Astrocyte of the cerebellum (primary cell): ENCODE measurements at places on chromosomes 16 and 17.
A peak's percentile ranks its signal among the peaks of the same experiment; 100 is the strongest.

DNA sequence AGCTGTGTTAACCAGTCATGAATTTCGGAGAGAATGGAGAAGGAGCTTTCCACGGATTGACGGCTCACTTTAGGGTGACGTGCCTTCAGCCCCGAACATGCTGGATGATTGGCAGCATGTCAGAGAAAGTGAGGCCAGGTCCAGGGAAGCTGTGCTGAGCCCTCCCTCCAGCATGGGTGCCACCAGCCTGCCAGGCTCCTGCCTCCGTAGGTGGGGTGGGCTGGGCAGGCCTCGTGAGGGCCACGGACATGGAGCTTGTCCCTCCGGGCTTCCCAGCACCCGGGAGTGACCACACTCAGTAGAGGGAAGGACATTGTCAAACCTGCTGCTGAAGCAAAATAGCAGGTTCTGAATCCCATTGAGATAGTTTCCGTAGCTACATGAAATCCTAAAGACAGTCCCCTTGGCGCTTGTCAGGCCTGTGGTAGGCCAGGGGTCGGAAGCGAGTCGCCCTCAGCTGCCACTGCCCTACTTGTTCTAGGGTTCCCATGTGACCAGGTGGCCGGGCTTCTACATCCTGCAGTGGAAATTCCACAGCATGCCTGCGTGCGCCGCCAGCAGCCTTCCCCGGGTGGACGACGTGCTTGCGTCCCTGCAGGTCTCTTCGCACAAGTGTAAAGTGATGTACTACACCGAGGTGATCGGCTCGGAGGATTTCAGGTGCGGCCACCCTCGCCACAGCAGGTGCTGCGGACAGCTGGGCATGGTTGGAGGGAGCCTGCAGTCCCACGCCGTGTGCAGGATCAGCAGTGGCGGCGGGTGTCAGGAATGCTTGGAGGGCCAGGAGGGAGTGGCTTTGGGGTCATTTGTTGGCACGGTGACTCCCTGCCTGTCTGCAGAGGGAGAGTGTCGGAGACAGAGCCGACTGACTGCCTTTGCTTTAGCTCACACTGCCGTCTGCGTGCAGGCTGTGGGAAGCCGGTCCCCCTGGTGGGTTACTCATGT is 72.3 kb downstream of the SEC14L1 start:
- no peak for DNase-seq

GRCh38 chr17:76250141-76250540 is 9.8 kb upstream of the RNF157 start:
- no peak for DNase-seq

GRCh38 chr16:22397464-22397863 is 23.0 kb upstream of the CDR2 start:
- peak; percentile 95 for DNase-seq

DNA sequence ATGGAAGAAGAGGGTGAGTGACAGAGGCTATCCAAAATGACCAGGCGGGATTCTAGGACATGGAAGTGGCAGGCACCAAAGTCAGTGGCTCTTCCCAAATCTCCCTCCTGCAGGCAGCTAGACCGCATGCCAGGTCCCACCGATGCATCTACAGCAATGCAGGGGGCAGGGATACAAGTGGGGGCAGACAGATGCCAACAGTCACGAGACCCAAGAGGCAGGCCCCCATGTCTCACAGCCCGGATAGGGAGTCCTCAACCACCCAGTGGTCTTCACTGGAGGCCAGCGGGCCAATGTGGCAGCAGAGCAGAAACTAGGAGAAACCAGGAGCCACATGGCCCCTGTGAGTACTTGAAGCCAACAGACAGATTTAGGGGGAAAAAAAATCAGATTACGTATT is 20.0 kb downstream of the NPLOC4 start:
- no peak for DNase-seq

- DNase-seq: no peak
These were observed 21.2 kb upstream of the MSI2 start for GRCh38 chr17:57235124-57235523.

- DNase-seq: peak; percentile 41
These were observed 7.6 kb downstream of the AIPL1 start for GRCh38 chr17:6427279-6427781.

DNA sequence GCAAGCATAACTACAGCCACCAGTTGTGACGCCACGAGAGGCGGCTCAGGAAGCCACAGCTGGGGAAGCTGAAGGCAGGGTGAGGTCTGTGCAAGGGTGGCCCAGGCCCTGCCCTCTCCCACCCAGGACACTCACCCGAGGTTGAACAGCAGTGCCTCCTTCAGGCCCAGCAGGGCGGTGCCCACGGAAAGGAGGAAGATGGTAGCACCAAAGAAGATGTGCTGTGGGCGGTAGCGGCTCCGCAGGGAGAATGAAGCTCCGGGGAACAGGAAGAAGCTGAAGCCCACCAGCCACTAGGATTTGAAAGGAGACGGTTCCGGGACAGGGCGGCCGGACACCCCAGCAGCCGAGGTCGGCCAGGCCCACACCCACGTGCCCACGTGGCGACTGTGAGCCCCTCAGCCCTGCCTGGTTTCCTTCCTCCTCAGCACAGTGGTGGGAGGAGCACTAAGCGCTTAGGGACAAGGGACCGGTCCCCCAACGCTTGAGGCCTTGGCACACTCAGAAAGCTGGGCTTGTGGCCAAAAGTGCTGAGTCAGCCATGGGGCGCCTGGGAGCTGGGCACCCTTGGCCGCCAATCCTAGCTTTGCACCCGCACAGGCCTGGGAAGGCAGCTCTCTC is 11.0 kb downstream of the CYB561 start:
- no peak for DNase-seq

- DNase-seq: no peak
These were observed 79.3 kb downstream of the EMP2 start for GRCh38 chr16:10501016-10501607.

DNA sequence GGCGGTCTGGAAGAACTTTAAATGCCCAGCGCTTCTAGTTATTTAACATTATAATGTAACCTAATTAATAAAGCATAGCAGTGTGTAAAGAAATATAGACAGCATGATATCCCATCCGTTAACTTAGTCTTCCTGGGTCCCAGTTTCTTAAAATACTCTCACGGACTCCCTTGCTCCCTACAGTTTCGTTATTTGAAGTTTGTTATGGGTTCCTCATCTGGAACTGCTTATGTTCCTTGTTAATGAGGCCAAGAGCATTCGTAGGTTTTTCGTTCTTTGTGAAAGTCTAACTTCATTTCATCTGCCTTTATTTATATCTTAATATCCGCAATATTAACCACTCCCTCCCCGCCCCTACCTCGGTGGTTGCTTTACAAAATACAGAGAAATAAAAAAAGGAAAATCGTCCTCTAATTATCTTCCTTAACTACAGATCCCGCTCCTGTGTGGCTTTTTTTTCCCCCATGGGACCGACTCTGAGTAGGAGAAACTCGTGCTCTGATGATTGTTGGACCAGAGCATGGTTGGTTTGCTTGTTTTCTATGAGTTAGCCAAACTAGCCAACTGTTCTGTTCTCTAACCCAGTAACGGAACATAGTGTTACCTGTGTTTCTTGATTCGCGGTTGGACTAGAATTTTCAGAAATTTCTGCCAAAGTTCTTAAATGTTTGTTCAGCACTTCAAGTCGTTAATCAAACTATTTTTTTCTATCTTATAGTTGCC is 863 bp downstream of the ADPRM start:
- no peak for DNase-seq

DNA sequence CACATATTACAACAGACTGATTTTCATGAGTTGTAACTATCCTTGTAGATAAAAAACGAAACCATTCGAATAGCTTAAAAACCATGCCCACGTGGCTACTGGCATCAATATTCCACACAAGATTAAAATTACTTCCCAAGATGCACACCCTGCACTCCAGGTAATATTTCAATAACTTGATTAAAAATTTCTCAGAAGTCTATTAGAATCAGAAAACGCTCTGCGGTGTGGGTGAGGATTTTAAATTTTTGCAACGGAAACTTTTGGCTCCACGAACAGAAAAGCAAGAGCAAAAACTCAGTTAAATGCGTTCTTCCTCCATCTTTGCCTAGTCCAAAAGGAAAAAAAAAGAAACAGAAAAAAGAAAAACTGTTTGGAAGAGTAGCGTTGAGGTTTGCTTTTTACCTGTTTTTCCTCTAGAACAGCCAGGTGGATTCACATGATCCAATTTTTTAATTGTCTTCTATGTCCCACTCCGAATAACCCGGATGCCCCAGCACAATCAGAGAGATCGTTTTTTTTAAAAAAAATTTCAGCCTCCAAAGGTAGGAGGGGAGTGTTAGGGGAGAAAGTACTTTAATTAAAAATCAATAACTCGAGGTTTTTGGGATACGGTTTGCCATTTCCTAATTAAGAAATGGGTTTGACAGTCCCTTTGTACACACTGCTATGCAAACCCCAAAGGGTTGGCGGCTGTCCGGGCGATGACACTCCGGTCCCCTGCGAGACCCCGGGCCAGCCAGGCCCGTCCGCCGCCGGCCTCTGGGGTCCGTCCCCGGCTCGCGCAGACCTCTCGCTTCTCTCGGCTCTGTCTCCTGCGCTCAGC is 708 bp upstream of the NFAT5 start:
- DNase-seq: no peak

DNA sequence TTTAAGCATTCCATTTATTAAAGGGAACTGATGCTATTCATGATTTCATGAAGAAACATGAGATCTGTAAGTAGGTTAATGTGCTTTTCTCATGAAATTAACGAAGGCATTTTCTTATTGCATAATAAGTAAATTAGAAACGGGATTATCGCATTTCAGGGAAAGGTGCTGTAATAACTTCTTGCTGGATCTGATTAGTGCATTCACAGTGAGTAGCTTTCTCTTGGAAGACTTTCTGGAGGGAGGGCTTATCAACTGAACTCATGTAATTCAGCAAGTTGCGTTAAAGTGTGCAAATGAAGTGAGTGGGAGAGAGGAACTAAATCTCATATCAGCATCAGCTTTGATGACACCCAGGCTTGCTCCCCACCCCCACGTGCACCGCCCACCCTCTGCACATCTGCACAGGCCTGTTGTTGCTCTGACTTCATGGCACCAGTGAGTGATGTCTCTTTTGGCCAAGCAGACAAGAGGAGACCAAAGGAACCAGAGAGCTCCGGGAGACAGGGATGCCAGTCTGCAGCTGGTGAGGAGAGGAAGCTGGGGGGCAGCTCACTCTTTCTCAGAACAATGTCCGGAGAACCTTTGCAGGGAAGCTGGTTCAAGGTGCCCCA is 26.3 kb upstream of the GAS7 start:
- DNase-seq: no peak

GRCh38 chr16:64712026-64712425 is 409.8 kb downstream of the CDH11 start:
- peak; percentile 6 for DNase-seq

GRCh38 chr16:81018496-81018895 is 11.5 kb downstream of the CENPN start:
- DNase-seq: no peak

DNA sequence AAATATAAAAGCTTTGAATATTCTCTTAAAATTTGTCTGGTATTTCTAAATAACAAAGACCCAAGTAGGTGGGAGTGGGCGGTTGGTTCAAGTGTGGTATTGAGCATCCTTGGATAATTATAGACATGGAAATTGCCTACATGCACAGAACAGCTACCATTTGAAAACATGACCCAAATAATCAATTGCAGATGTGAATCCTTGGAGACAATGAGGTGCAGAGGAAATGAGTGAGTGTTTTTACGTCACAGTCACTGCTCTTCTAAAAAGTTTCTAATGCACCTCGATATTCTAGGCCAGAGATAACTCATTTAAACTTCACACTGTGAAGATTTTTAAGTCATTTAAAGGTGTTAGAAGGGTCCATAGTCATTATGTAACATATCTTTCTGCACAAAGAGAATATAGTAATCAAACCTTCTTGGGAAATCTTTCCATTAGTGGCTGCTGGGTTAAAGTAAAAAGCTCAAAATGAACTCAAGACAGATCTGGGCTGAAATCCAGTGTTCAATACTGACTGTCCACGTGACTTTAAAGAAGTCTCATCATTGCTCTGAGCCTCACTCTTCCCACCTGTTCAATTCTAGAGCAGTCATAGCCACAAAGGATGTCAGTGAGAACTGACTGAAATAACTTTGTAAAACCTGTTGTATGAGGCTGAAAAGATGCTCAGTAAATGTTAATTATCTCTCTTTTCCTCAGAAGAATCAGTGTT is 144.5 kb downstream of the CDH11 start:
- no peak for DNase-seq

DNA sequence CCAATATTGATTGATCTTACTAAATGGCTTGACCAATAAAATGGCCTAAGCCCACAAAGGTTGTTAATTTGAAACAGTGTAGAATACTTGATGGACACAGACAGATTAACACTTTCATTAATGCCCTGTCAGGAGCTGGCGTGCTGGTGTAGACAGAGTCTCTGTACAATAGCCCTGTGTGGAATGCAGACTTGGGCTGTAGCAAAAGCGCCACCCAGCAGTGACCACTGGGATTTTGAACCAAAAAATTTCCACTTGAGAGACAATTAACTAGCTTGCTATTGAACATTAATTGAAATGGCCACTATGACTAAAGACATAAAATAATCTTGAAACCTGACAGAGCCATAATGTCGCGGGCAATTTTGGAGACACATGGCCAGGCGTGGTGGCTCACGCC is 19.7 kb upstream of the GUCY2D start:
- DNase-seq: no peak

DNA sequence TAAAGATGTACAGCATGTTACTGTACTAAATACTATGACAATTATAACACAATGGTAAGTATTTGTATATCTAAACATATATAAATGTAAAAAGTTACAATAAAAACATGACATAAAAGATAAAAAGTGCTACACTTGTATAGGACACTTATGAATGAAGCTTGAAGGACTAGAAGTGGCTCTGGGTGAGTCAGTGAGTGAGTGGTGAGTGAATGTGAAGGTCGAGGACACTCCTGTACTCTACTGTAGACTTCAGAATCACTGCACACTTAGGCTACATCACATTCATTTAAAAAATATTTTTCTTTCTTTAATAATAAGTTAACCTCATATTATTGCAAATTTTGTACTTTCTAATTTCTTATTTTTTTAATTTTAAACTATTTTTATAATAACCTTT is 1476.7 kb upstream of the CDH8 start:
- DNase-seq: no peak

DNA sequence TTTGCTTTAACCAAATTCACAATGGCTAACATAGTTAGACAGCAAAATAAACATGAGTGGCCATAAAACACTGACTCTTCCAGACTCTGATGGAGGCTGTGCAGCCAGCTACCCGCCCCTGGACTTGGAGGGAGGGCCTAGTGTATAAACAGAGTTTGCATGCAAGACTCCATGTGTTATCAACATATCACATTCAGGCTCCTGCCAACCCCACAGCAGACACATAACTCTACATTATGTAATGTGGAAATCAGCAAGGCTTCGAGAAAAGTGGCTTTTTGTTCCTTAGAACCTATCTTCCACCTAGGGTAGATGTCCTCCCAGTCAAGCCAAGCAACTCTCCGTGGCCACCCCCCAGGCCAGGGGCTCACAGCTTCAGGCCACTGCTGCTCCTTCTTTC is 19.3 kb upstream of the SOX9 start:
- DNase-seq: no peak

DNA sequence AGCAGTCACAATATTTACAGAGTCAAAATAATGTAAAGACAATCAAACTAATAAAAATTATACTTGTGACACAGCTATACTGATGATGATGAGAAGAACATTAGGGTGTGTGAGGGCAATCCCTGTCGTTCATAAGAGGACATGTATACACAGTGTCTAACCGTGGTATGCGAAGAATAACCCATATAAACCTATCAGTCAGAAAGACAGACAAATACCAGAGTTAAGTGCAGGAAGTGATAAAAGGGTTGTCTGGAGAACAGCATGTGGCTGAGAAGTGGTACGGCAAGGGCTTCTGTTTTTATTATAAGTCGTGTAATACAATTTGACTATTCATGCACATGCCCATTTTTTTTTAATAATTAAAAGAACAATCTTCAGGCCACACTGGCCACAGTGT is 46.7 kb downstream of the LMF1 start:
- DNase-seq: no peak
